Activated gamma-delta T cell (primary cell): ENCODE measurements at places on chromosomes 2 and 18.

- no peak for DNase-seq
Observed at GRCh38 chr2:239192456-239192855, 208.4 kb downstream of the HDAC4 start.

DNA sequence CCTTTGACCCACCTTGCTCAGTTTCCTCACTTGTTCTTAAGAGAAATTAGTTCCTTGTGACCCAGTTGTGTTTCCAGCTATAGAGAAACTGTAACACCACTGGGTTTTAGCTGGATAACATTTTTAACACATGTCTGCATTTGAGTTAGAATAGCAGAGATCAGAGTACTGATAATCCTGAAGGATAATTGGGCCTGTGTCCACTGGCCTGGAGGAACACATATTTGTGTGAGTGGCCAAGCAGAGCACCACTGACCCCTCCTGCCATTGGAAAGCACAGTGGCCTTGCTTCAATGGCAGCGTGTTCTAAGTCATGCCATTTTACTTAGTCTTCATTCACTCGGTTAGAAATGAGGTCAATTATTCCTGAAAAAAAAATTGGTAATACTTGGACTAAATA lies 42.6 kb downstream of the PKP4 start:
- DNase-seq = no peak

- peak; percentile 46 for DNase-seq
Observed at GRCh38 chr2:96951125-96951654, 35.2 kb downstream of the FAM178B start.

DNA sequence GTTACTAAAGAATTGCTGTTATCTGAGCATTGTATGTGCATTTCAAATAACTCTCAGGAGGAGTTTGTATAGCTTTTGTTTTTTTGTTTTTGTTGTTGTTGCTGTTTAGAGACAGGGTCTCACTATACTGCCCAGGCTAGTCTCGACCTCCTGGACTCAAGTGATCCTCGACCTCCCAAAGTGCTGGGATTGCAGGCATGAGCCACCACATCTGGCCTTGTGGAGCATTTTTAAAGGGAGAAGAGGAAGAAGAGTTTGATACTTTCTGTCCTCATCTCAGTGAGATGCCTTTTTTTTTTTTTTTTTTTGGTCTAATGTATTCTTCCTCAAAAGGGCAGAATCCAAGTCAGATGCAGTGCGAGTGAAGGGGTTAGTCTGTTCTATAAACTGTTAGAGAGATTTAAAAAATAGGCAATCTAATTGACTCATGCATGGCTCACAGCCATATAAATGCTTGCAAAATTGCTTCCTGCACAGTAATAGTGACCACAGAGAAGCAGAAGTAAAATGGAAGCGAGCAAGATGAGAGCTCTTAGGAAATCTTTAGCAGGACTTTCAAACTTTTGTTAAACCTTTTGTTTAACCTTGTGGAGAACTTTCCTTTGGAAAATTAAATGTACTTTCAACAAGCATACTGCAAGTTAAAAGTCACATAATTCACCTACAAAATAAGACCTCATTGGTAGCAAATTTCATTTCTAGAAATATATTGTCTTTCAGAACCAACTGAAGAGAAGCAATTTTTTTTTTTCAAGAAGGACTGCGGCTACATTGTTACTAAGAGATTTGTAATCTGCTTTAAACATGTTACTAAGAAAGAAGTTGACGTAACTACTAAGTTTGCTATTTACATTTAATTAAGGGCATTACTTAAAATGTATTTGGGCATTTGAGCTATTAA lies 52.3 kb upstream of the ROCK1 start:
- DNase-seq = no peak

GRCh38 chr2:8685697-8686358 lies 4.0 kb downstream of the ID2 start:
- peak; percentile 65 for DNase-seq

DNA sequence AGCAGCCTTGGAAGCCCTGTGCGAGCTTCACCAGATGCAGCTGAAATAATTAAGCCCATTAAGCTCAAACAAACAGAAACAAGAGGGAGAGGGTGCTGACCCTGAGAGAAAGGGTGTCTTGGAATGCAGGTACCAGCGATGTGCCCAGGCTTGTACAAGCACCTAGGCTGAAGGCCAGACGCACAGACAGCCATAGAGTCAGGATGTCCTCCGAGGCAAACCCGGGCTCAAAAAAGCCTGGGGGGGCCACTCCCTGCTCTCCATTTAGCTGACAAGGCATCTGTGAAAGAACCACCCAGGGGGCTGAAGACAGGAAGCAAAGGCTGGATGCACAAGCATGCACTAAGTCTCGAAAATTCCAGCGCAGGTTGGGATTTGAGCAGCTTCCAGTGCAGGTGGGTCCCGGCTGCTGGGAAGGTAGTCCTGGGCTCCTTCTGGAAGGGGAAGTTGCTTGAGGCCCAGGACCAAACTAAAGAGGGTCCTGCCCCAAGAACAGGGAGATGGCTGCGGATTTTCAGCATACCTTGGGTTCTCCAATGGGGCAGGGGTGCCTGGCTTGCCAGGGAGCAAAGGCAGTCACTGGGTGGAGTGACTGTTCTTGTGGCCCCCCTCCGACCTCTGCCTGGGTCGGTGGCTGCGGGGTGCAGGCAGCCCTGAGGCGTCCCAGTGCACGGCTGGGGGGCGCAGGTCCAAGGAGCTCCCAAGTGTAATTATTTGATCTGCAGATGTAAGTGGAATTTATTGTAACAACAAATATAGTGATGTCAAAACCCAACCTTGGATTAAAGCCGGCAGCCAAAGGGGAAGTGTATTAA lies 5.9 kb downstream of the GBX2 start:
- no peak for DNase-seq

- DNase-seq = no peak
Observed at GRCh38 chr2:15023221-15023620, 390.7 kb downstream of the LRATD1 start.

DNA sequence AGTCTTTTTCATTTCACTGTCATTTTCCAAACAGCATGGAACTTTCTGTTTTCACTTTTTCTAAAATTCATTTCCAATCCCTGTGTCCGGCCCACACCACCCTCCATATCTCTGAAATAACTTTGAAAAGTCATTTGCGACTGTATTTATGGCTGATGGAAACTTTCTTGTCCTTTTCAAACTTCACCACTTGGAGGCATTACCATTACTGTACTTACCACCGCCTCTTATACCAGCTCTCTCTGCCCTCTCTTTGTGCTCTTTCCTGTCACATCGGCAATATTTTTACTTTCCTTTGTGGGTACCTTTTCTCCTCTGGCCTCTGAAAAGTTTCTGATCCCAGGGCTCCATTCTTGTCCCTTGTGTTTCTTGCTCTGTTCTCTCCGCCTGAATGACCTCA lies 39.5 kb upstream of the IL1RL1 start:
- DNase-seq = no peak

DNA sequence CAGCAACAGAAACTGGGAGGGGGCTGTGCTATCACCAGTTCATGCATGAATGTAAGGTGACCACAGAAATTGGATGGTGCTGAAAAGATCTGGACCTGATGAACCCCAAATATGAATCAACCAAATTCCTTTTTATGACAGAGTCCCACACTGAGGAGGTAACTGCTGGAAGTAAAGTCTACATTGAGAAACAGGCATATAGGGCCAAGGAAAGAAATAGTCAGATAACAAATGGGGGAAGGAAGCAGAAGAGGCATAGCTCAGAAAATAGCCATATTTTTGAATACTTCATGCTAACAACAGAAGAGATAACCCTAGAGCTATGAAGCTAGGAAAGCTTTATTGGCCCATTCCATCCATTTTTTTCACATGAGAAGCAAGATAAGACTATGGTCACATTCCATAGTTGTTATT lies 25.8 kb downstream of the ZC3H6 start:
- no peak for DNase-seq
